ENCODE measurements at places on chromosomes 5 and 9. TPM values are rescaled to one million over a fixed set of nuclear protein-coding genes. Genes with fewer than 3 reads are reported as not detected.
A peak's percentile ranks its signal among the peaks of the same experiment; 100 is the strongest.

Gene HSPB3
- total RNA-seq: 21.1 TPM

Gene SLC1A1
- total RNA-seq: 4.5 TPM

Gene PAEP
- not detected for total RNA-seq

Gene FOXD4L3
- total RNA-seq: not detected

Gene FAM151B
- total RNA-seq: 4.8 TPM

Gene SPATA31A3
- not detected for total RNA-seq

Gene IGFBPL1
- total RNA-seq: not detected

Gene PRDM9
- total RNA-seq: not detected

Gene CD74
- total RNA-seq: 3.9 TPM

Gene TAF11L5
- total RNA-seq: not detected

Gene IFNA21
- not detected for total RNA-seq

GRCh38 chr5:88395264-88395663, 126.6 kb upstream of the TMEM161B start:
- no peak for DNase-seq

GRCh38 chr9:75229605-75230332, 141.5 kb downstream of the OSTF1 start:
- DNase-seq: peak; percentile 54

- DNase-seq: peak; percentile 90
Observed at GRCh38 chr5:112703866-112704820, 33.5 kb upstream of the APC start.

DNA sequence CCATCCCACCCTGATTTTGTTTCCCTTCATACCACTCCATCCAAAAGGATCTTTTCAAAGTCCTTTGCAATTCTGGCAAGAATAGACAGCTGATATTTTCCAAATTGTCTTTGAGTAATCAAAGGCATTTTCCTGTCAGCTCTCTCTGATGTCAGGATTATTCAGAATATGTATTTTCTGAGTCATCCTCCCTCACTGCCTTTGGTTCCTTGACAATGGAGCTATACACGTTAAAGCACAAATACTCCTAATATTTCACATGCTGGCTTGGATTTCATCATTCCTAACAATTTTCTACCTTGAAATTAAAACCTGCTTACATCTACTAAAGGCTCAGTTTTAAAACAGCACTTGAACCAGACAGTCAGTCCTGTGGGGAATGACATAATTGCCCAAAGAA, 379.4 kb downstream of the GADD45G start:
- DNase-seq: peak; percentile 55

DNA sequence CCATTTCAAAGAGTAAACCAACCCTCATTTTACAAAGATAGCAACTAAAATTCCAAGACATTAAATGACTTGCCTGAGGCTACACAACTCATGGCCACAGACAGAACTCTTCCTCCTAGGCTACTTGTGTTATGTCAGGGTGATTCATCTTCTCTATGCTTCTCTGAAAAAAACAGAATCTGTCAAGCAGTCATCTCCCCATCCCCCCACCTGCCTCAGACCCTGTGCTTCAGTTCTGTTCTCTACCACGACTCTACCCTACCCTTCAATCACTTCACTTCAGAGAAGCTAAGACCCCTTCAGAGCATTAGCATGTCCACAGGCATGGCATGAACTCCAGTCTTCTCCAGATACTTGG, 277.7 kb upstream of the PTGER4 start:
- peak; percentile 15 for DNase-seq

DNA sequence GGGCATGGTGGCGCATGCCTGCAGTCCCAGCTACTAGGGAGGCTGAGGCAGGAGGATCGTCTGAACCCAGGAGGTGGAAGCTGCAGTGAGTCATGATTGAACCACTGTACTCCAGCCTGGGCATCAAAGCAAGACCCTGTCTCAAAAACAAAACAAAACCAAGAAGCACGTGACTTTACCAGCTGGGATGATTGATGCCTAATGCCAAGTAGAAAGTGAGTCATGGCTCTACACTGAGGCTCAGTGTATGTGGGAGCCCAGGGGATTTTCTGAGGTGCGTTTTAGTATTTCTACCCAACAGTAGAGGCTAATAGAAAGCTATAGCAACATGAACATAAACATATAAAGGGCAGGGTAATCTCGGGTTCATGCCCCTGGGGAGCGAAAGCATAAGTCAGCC, 13.9 kb upstream of the BRD3OS start:
- DNase-seq: no peak

DNA sequence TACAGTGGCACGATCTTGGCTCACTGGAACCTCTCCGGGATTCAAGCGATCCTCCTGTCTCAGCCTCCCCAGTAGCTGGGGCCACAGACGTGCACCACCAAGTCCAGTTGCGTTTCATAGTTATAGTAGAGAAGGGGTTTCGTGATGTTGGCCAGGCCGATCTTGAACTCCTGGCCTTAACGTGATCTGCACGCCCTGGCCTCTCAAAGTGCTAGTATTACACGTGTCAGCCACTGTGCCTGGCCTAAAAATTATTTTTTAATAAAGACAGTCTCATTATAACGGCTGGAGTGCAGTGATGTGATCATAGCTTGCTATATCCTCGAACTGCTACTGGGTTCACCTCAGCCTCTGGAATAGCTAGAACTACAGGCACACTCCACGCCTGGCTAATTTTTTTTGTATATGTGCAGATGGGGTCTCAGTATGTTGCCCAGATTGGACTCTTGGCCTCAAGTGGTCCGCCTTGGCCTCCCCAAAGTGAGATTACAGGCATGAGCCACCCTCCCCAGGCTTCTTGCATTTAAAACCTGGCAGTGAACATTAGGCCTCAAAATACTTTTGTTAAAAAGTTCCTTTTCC, 4.4 kb downstream of the NPM1 start:
- DNase-seq: no peak

DNA sequence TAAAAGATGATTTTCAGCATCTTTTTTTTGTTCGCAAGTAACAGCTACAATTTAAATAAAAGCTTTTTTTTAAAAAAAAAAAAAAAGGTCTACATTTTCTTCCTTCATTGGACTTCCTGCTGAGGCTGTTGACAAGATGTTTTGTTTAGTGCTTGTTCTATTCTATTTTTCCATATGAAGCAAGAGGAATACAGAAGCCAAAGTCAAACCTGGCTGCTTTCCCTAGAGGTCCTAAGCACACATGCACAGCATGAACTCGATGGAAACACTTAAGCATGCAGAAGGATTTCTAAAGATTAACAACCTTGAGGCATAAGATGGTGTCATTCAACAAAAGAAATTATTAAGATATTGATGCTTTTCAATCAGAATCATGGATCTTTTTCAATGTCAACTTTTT, 105.1 kb downstream of the ADCY2 start:
- no peak for DNase-seq

- no peak for DNase-seq
Observed at GRCh38 chr5:77955577-77955976, 179.4 kb upstream of the TBCA start.

GRCh38 chr5:123209502-123210027, 120.5 kb downstream of the PRDM6 start:
- DNase-seq: peak; percentile 93

- DNase-seq: no peak
Observed at GRCh38 chr5:174937201-174938123, 213.1 kb downstream of the MSX2 start.

GRCh38 chr5:172941067-172941516, 18.1 kb upstream of the RPL26L1 start:
- no peak for DNase-seq

DNA sequence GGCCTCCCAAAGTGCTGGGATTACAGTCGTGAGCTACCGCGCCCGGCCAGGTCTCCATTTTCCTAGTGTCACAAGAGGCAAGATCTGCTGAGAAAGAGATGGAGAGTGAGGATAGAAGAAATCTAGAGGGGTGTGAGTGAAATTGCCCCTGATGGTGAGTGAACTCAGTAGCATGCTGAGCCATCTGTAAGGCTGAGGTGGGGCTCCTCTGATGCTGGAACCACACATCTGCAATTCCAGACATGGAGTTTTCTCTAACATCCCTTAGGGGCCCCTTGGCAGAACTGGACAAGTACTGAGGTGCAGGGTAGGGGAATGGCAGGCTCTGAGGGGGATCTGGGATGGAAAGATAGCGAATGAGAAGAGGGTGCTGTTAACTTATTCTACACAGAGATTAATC, 72.0 kb upstream of the FER start:
- DNase-seq: no peak

- DNase-seq: peak; percentile 68
Observed at GRCh38 chr9:16368237-16369087, 502.0 kb downstream of the BNC2 start.

GRCh38 chr9:99823681-99824377, 2.1 kb downstream of the NR4A3 start:
- no peak for DNase-seq

- no peak for DNase-seq
Observed at GRCh38 chr9:88344013-88344412, 44.2 kb upstream of the SPIN1 start.

DNA sequence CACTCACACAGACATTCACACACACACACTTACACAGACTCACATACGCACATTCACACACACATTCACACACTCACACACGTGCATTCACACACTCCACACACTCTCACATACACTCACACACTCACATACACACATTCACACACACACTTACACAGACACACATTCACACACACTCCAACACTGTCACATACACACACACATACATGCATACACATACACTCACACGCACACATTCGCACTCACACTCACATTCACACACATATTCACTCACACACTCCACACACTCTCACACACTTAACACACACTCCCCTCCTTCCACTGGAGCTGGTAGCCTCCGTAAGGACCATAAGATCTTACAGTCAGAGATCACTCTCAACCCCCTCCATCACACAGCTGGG, 26.2 kb downstream of the CAMK2A start:
- DNase-seq: no peak

DNA sequence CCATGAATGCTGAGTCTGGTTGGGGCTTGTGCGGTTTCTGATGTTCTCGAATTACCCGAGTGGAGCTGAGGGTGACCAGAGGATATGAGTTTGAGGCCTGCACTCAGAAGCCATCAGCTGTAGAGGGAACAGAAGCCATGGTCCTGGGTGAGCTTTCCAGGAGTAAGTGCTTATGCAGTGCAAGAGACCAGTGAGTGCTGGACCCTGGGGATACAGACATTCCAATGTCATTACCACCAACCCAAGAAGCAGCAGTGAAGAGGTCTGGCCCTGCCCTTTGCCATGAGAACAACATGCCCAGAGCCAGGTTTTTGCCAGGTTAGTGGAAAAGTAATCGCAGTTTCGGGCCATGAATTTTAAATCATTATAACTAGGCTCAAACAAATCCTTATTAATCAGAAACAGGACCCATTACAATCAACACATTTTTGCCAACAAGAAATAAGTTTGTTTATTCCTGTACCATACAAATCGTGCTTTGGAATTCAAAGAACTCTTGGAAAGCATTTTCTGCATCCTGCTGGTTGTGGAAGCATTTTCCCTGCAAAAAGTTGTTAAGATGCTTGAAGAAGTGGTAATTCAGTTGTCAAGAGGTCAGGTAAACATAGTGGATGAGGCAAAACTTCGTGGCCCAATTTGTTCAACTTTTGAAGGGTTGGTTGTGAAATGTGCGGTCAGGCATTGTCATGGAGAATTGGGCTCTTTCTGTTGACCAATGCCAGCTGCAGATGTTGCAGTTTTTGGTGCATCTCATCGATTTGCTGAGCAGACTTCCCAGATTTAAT, 154.6 kb downstream of the SYK start:
- DNase-seq: peak; percentile 71

- no peak for DNase-seq
Observed at GRCh38 chr5:169242175-169242848, 58.6 kb downstream of the SLIT3 start.

GRCh38 chr9:28410411-28410810, 837.1 kb upstream of the C9orf72 start:
- peak; percentile 18 for DNase-seq

DNA sequence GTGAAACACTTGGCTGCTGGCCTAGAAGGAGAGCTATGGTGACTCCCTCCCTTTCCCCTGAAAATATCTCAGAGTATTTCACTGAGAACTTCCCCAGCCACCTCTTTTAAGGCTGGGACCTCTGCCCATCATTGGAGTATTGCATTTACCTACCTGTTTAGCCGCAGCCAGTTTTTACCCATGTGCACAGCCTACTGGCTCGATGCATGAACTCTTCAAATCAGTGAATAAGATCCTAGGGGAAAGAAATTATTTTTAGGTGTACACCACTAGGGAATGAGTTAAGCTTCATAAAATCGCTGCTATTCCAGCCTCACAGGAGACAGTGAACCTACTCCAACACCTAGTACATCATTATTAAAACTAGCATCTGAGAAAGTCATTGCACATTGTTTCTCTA, 16.8 kb upstream of the FAM174A start:
- DNase-seq: no peak

DNA sequence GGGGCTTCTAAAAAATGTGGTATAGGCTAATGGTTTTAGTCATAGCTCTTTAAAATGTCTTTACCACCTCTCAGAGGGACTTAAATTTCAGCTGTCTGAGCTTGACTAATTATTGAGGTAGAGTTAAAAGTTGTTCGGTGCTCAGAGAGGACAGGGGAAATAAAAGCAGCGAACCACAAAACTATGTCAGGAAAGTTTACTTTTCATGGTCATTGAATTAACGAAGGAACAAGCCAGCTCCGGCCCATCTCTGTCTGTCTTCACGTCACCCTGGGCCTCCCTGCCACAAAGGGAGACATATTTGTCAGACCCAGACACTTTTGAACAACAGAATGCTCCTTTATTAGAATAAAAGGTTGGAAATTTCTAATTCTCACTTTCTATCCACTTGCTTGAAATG, 98.8 kb upstream of the EFNA5 start:
- DNase-seq: no peak
